ENCODE measurements at places on chromosomes 11 and 22.

DNA sequence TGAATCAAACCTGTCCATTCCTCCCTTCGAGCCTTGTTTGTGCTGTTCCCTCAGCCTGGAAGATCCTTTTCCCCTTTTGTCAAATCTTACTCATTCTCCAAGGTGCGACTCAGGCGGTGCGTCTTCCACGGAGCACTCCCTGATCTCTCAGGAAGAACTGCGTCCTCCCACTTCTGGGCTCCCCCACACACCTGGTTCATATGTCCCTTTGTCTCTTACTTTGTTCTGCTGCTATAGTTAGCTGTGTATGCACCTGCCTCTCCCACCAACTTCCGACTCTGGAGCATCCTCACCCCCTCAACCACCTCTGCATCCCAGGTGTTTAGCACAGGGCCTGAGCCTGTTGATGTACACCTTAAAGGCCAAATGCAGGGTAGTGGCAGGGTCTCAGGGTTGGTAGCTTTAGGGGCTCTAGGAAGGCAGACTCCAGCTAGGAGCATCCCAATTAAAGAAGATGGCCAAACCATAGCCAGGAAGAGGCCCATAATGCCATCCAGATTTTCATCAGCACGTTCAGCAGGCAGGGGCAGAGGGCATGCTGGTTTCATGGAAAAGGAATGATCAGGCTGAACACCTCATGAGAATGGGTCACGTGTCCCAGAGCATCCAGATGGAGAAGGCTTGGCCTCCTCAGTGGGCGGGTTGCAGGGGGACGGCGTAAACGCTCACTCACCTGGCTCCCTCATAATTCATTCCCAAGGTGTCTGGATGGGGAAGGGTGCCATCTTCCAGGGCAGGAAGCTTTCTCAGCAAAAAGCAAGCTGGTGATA lies 20.1 kb downstream of the PTPN5 start:
- DNase-seq = no peak

GRCh38 chr11:134676516-134677287 lies 264.7 kb upstream of the B3GAT1 start:
- no peak for DNase-seq

- no peak for DNase-seq
These were observed 36.9 kb downstream of the MORC2 start for GRCh38 chr22:30931541-30932300.

- no peak for DNase-seq
These were observed 430.9 kb downstream of the BRD1 start for GRCh38 chr22:49396817-49397216.

GRCh38 chr11:103942646-103943045 lies 93.8 kb upstream of the DDI1 start:
- no peak for DNase-seq

DNA sequence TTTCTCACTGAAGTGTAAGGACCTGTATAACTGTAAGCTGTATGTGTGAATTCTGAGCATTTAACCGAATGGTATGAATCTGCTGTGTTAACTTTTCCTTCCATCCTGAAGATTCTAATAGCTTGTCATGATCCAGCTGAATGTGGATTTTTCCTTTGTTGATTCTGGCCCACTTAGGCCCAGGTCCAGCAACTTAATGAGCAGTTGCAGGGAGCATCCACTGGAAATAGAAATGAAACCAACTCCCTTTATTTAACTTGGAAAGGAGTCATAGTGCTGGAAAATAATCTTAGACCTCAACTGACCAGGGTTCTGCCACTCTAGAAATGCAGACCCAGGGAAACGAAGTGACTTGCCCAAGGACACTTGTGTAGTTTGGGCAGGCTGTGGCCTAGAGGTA lies 142.3 kb upstream of the MTNR1B start:
- DNase-seq = no peak

GRCh38 chr22:29073618-29074275 lies 912 bp downstream of the KREMEN1 start:
- peak; percentile 50 for DNase-seq

- no peak for DNase-seq
These were observed 469 bp downstream of the ZBED5 start for GRCh38 chr11:10857459-10857708.

DNA sequence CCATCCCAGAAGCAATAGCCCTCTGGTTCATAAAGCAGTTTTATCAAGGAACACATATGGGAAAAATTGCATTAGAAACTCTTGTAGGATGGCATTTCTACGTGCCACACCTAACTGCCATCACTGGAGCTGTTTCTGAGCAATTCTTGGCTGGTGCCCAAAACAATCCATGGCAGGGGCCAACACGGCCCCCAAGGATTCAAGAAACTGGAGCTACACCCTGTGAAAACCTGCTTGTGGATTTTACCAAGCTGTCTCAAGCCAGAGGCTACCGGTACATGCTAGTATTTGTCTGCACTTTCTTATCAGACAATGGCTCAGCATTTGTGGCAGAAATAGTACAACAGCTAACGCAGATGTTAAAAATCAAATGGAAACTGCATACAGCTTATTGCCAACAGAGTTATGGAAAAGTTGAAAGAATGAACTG lies 42.4 kb upstream of the GLYAT start:
- DNase-seq = no peak

- no peak for DNase-seq
These were observed 62.2 kb upstream of the VPREB1 start for GRCh38 chr22:22182218-22182989.

DNA sequence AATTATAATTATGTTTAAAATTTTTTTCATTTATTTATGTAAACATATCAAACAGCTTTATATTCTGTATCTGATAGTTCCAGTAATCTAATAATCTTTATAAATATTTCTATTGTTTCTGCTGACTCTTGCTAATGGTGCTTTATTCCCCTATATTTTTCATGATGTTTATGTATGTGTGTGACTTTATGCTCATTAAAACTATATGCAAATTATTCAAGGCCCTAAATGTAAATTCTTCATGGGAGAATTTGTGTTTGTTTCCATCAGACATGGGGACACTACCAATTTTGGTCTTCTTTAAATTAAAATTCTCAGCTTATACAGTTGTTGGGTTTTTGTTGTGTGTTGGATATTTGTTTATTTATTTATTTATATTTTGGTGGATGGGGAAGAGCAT lies 13.7 kb upstream of the ALKBH3 start:
- no peak for DNase-seq

DNA sequence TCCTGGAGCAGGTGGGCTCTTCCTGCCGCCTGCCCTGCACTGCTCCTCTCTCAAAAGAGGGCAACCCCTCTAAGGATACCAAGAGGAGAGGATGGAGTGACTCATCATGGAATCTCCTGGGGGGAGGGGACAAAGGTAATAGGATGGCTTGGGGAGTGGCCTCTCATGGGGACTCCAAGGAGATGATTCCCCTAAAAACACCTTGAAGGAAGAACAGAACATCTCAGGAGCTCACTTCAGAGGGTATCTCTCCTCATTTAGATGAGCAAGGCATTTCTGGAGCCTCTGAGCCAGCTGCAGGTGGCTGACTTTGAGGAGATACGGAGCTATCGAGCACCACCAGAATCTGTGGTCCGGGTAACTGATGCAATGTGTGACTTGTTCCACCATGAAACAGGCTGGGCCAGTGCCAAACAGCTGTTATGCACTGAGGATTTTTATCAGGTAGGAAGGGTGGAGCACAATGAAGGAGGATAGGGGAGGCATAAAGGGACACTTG lies 40.2 kb downstream of the RRP8 start:
- no peak for DNase-seq

DNA sequence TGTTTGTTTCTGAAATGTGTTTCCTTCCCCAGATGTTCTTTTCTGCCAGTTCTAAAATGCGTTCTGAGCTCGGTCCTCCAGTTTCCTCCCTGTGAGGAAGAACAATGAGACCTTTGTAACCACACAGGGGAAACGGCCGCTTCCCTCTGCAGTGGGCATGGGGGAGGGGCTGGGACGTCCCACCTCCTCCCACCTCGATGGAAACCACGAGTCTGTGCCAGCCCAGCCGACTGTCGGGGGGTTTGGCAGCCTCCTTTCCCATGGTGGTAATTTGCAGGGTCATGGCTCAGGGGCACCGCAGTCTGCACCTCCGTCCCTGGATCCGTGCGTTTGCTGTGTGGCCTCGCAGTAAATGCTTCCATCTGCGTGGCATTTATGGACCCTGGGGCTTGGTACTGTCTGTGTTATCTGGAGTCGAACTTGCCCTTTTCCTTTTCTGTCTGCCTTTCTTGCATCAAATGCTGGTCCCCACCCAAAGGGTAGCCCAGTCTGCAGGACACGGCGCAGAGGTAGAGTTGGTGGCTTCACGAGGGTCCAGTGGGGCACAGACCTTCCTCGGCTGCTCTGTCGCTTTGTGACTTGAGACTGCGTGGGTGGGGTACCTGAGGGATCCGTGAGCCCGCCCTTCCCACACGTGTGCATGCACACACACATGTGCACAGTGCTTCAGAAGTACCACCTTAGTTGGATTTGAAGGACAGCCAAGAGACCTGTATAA lies 16.1 kb downstream of the LRP5 start:
- no peak for DNase-seq

GRCh38 chr11:121249039-121249663 lies 43.4 kb upstream of the SC5D start:
- DNase-seq = peak; percentile 61

DNA sequence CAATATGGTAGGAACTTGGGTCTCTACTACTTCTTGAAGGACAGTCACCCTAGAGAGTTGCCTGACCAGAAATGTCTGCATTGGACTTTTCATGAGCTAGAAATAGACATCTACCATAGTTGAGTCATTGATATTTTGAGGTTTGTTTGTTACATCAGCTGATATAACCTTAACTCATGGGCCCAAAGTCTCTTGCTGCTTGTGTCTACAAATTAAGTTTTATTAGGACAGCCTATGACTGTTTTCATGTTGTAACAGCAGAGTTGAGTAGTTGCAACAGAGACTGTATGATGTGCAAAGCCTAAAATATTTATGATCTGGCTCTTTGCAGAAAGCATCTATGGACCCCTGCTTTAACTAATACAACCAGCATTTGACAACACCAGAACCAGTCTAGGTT lies 155.3 kb downstream of the MIAT start:
- peak; percentile 78 for DNase-seq

- no peak for DNase-seq
These were observed 16.8 kb upstream of the CASTOR1 start for GRCh38 chr22:30305906-30306626.

DNA sequence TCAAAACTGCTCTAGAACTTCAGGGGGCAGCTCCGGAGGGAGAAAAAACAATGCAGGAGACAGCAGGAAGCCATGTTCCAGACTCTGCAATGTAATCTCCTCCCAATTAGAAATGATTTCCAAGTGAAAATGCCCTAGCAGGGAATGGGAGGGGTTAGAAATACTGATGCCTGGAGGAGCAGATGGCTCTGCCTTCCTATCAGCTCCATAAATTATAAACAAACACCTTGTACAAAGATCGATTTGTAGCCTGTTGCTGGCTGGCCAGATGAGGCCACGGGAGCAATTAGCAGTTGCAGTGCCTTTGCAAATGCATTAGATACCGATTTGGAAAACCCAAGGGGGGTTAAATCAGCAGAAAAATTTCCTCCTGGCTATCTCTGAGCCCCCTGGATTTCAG lies 46.6 kb upstream of the CHRM4 start:
- DNase-seq = no peak

DNA sequence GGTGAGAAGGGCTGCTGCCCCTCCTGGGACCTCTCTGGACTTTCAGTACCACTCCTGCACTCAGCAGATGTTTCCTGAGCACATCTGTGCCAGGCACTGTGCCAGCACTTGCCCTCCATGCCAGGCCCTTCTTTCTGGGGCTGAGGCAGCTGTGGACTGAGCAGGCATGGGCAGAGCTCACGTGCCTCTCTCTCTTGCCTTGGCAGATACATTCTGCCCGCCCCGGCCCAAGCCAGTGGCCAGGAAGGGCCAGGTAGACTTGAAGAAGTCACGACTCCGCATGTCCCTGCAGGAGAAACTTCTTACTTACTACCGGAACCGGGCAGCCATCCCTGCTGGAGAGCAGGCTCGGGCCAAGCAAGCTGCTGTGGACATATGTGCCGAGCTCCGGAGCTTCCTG lies 8.3 kb upstream of the ATF4 start:
- DNase-seq = no peak

- no peak for DNase-seq
These were observed 5.7 kb upstream of the MUC5B start for GRCh38 chr11:1217151-1217550.

GRCh38 chr22:45969414-45969799 lies 7.6 kb downstream of the WNT7B start:
- DNase-seq = no peak

DNA sequence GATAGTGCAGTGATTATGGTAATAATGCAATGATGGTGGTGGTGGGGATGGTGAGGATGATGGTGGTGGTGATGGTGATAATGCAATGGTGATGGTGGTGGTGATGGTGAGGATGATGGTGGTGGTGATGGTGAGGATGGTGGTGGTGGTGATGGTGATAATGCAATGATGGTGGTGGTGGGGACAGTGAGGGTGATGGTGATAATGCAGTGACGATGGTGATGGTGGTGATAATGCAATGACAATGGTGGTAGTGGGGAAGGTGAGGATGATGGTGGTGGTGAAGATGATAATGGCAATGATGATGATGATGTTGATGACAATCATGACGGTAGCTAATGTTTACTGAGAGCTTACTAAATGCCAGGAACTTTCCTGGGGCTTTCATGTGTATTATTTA lies 79.6 kb upstream of the MYOD1 start:
- DNase-seq = no peak

DNA sequence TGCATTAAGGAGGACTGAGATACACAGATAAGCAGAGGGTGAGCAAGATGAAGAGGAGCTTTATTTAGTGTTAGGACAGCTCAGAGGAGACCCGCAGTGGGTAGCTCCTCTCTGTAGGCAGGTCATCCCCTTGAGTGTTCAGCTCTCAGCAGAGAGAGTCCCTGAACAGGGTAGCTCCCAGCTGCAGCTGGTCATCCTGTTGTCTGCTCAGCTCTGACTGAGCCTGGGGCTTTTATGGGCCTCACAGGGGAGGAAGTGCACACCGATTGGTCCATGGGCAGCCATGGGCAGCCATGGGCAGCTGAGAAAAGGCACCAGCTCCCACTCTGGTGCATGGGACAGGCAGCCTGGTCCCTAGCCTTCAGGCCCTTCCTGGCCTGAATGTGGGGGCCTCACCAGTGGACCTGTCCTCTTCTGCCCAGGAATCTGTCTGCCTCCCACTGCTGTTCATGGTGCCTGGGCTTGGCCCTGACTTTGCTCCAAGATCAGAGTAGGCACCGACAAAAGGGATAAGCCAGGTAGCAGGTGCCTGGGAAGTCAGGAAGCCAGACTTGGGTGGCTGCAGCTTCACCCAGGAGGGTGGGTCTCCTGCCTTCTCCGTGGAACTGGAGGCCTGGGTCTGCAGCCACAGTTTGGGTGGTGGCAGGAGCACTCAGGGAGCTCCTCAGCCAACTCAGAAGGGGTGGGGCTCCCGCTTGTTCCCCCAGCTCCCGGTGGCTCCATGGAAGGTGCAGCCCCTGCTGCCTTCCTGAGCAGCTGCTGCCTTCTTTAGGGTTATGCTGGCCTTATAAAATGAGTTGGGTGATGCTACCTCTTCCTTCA lies 54.7 kb downstream of the MYEOV start:
- no peak for DNase-seq

DNA sequence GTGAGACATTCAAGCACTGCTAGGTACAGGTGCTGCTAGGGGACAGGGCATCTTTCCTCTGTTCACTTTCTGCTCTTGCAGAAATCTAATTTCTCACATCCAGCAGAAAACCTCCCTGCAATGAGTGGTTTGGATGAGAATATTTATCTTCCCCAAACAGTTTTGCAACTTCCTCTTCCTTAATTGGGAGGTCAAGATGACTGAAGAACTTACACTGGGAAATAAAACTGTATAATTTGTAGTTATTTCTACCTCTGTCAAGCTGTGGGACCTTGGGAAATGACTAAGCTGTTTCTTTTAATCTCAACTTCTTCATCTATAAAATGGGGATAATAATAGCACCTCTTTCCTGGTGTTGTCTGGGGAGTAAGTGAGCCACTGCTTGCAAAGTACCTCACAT lies 69.8 kb downstream of the PRR5L start:
- peak; percentile 30 for DNase-seq
